ENCODE measurements at places on chromosomes 5 and 9. TPM values are rescaled to one million over a fixed set of nuclear protein-coding genes. Genes with fewer than 3 reads are reported as not detected.

GRCh38 chr5:149603210-149603609, 21.9 kb downstream of the ARHGEF37 start:
- peak; percentile 5 for DNase-seq

DNA sequence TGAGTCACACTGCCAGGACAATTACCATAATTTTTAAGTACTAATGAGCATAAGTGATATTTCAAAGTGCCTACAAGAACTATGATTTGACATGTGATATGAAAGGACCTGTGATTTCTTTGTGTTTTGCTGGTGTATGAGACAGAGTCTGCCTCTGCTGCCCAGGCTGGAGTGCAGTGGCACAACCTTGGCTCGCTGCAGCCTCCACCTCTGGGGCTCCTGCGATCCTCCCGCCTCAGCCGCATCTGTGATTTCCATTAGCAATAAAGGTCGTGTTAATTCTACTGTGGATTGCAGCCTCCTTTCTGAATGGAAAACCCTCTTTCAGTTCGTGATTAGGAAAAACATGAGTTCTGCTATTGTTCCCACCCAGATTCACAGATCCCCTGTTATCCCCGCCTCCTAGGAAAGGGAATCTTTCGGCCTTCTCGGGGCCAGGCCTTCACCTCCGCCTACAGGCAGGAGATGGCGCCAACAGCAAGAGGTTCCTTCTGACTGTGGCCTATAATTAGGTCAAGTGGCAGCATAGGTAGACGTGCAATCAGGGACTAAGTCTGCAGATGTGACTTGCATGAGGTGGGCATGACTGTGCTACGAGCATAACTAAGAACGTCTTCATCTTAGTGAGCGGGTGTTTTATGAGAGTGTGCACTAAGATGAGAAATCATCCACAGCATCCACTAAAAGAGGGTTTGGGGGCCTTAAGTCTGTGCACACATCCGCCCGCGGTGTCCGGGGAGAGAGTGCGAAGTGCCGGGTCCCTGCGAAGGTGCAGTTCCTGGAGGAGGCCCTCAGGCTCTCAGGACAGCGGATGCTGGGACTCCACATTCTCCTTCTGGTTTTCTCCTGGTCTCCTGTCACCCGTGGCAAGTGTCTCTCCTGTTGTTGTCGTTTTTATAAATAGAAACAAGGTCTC, 23.1 kb downstream of the TRIM7 start:
- DNase-seq: no peak

The STRBP gene
- 8.7 TPM for total RNA-seq

DNA sequence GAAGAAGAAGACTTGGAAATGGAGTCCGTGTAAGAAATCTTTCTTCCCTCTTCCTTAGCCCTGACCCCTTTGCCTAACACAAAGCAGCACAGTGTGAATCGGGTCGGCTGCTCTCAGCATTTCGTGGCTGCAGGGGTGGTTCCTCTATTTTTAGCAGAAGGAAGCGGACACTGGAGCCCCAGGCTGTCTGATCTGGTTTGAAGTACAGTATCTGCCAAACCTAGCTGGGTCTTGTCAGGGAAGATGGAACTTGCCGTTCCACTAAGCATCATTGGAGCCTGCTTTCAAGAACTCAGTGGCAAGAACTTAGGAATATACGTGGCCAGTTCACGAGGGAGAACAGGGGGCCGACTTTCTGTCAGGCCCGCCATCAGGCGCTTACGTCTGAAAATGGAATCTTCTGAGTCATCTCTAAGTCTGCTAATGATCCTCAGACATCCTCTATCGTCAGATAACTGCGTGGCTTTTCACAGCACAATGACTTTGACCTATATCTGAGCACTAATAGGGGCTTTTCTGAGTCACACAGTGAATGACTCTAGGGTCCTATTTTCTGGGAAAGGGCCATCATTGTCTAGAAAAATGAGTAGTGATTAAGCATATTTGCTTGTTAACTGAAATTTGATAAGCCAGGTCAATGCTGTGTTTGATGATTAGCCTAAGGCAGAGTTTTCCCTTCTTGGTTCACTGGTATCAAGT, 43.3 kb upstream of the NCS1 start:
- no peak for DNase-seq

- no peak for DNase-seq
Measured at GRCh38 chr9:5510360-5510931, at the start of gene PDCD1LG2. PDCD1LG2 (plus strand) TSS chr9:5510531; CDS start chr9:5522547, 12,016 bp downstream.

DNA sequence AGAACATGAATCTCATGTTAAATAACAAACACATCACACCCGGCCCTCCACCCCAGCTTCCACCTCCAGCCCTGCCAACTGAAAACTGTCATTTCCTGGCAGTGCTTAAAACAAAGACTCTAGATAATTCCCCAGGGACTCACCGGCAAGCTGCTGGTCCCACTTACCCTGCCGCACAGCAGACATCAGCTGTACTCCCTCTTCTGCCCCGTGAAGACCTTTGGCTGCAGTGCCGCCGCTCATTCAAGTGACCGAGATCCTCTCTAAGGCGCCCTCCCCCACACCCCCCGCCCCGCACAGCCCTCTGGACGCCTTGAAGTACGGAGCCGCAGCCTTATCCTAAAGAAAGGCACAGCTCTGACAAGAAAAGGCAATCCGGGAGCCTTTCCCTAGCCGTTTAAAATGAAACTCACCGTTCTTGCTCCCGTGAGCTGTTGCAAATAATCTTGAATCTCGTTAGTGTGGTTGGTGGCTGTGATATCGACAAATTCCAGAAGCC, 434 bp downstream of the GLRX start:
- no peak for DNase-seq

GRCh38 chr9:134891053-134891452, 10.4 kb downstream of the FCN2 start:
- DNase-seq: no peak

GRCh38 chr9:35042081-35042604, 30.3 kb downstream of the VCP start:
- DNase-seq: peak; percentile 22

The ANKRD18B gene
- not detected for total RNA-seq

DNA sequence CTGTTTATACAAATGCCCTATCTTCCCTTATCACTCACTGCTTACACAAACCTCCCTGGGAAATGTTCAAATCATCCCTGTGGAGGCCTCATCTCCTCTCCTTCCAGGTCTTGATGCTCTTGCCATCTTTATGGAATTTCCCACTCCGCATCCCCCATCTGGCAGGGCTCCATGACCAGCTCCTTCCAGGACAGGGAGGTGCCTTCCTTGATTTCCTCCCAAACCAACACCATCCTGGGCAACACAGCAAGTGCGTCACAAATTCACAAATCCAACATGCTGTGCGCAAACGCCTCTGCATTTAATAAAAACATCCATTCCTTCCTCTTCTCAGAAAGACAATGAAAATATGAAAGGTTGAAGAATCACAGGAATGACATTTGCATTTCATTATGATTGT, 51.7 kb downstream of the EPB41L4A start:
- DNase-seq: no peak

DNA sequence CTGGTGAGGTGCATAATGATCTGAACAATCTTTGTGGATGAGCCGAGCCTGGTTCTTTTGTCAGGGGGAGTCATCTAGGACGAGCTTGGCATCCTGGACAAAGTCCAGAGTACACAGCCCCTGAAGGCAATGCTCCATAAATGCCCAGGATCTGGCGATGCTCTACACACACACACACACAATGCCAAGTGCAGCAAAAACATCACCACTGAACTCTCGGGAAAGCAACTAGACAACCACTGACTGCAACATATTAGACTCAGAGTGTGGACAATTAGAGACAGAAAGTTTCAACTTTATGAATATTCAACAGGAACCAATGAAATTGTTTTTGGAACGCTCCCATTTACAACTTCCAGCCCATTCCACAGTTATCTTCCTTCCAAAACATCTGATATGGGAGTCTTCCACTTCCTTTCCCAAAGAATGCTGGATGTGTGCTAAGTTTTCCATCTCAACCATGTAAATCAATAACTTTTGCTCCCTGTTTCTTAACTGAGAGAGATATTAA, 227.6 kb upstream of the ANKRD55 start:
- no peak for DNase-seq

DNA sequence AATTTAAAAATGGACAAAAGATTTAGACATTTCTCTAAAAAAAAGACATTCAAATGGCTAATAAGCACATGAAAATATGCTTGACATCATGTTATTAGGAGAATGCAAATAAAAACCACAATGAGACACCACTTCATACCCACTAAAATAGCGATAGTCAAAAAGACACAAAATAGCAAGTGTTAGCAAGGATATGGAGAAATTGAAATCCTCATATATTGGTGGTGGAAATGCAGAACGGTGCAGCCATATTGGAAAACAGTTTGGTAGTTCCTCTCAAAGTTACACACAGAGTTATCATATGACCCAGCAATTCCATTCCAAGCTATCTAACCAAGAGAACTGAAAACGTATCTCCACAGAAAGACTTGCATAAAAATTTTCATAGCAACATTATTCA, 227.5 kb upstream of the TRIM32 start:
- DNase-seq: no peak

DNA sequence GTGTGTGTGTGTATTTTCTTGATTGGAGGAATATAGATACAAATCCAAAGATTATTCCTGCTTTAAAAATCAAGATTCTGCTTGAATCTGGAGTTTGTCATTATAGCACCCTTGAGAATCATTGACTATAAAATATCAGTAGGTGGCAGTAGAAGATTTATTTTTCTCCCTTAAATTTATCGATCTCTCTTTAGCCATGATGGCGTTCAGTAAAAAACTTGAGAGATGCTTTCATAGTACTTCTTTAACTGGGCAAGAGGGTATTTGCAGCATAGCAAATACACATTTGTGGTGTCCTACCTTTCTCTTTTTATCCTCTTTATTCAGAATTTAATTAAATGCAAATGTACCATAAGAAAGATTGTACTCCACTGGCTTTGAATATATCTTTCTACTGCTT, 307.7 kb downstream of the ADGRV1 start:
- no peak for DNase-seq

DNA sequence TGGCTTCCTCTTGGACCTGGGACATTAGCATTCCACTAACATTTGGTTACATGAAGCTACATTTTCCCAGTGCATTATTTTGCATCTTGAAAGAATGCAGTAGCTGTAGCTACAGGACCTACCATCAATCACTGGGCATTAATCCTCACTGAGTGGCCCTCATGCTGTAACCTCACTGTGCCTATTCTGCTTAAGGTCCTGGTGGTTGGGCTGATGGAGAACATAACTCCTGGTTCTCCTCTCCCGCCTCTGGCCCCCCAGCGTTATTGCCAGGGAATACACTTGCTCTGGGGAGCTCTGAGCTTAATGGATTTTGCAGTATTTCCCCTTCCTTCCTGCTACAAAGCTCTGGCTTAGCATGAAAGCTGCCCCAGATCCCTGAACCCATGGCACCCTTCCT, 111.5 kb upstream of the EQTN start:
- DNase-seq: no peak

- DNase-seq: no peak
Measured at GRCh38 chr9:75467142-75467541, 378.8 kb downstream of the OSTF1 start.

- no peak for DNase-seq
Measured at GRCh38 chr5:42242210-42242609, 181.0 kb upstream of the GHR start.

- no peak for DNase-seq
Measured at GRCh38 chr9:136014924-136015633, 53.9 kb upstream of the UBAC1 start.

GRCh38 chr5:154000703-154001102, 38.0 kb downstream of the FAM114A2 start:
- no peak for DNase-seq

DNA sequence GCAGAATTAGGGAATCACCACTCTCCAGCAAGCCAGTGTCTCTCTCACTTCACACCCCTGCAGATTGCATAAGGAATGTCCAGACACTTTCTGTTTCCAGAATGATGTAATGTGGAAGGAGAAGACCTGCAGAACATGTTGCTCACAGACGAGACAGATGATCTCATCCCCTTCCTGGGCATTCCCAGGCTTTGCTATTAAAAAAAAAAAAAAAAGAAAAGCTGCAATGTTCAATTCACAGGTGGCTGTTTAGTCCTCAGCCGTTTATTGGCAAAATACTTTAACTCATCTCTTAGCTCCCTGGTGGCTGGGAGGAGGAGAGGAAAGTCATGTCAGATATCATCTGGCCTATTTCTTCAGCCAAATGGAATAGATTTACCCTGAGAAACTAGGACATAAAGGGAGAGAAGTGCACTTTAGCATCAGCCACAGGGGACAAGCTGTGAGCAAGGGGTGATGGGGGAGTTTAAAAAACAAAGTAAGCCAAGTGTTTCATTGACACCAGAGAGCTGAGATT, 95.9 kb upstream of the TNC start:
- no peak for DNase-seq

The SPINK4 gene
- not detected for total RNA-seq

GRCh38 chr9:99360026-99360425, 137.9 kb downstream of the SEC61B start:
- no peak for DNase-seq

- DNase-seq: no peak
Measured at GRCh38 chr9:71986900-71987299, 73.5 kb downstream of the C9orf57 start.

DNA sequence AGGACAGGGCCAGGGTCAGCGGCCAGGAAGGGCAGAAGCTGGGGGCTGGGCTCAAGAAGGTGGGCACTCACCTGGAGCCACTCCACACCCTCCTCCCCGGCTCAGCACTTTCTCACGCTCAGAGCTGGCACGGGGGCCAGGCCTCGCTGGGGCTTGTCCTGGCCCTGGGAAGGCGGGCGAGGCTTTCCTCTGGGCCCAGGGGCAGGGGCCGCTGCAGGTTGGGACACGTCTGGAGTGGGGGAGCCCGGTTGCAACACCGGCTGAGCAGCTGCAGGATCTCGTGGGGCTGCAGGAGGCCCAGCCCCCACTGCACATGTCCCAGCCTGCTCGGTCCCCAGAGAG, 38.9 kb upstream of the EGFL7 start:
- no peak for DNase-seq

DNA sequence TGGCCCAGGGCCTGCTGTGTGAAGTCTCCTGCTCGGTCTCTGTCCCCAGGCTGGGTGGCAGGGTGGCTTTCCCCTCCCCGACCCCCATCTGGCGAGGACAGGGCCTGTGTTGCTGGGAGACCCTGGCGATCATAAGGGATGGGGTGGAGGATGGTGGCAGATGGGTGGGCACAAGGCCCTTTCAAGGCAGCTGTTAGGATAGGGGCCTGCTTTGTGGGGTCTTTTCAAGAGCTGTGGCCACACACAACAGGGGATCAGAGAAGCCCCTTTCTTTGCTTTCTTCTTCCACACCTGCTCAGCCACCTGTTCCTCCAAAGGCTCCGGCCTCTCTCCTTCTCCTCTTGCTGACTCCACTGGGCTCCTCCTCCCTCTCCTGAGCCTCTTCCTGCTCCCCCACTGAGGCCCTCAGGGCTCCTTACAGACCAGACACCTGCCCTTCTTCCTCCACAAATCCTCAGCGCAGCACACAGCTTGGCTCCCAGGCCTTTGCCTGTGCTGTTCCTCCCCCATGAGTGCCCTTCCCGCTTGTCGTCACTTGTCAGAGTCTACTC, 15.0 kb upstream of the NEURL1B start:
- peak; percentile 80 for DNase-seq

The FREM1 gene
- total RNA-seq: 6.4 TPM

DNA sequence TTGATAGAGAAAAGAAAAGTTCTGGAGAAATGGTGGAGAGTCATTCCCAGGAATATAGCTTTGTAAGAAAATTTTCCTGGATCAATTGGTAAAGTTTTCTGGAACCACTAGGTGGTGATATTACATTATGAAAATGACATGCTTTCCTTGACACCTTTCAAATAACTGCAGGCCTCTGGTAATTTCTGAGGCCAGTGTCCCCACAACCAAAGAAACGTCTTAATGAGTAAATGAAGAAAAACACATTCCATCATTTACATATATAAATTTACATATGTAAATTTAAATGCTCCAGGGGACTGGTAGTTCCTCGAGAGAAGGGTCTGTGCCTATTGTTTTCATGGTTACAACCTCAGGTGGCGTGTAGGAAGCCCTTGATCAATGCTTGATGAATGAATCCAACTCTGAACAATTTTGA, 17.2 kb upstream of the RGS3 start:
- DNase-seq: no peak
